Large intestine (tissue), 12 donors: ENCODE measurements at places on chromosomes 3 and 15. TPM values are rescaled to one million over a fixed set of nuclear protein-coding genes. Genes with fewer than 3 reads are reported as not detected.

DNA sequence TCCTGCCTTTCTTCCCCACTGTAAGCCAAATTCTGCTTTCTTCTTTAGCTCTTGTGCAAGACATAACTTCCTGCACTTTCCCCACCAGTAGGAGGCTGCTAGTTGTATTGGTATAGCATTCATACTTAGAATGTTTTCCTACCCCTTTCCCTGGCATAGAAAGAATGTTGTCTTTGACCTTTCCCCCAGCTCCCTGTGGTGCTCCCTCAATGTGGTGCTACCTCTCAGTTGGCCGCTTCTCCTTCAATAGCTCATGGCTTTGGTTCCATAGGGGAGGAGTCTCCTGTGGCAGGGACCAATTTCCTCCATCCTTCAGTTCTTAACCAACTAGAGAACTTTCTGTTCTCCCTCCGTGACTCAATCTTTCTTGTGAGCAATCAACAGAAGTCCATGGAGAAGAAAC is 67.5 kb upstream of the AKAP13 start:
- H3K27me3 ChIP-seq, result no peaks in the 10 kb centered on the region
- no peak overlapping the region for H3K27ac ChIP-seq
- H3K36me3 ChIP-seq, result no peaks in the 10 kb centered on the region

Gene CYP1A2
- polyA plus RNA-seq, result not detected

Gene TXNRD3
- 7.3 TPM for polyA plus RNA-seq

Gene SH3GL3
- 4.7 TPM for polyA plus RNA-seq

GRCh38 chr15:80825361-80826030 is 46.3 kb downstream of the CEMIP start:
- H3K27ac ChIP-seq, result no peak overlapping the region
- H3K36me3 ChIP-seq, result no peaks in the 10 kb centered on the region
- no peaks in the 10 kb centered on the region for H3K27me3 ChIP-seq

DNA sequence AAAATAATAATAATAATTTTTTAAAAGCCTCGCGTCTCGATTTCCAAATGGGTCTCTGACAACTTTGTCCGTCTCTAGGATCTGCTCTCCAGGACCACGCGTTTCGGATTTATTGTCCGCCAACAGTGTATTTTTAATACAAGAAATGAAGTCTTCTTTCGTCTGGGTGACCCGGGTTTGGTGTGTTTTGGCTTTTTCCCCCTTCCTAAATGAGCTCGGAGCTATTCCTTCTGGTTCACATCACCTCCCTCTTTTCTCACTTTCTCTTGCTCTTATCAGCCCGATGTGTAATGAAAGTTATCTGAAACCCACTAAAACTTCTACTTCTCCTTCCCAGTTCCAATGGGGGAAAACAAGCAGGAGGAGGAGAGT is 516.7 kb downstream of the MECOM start:
- H3K4me1 ChIP-seq, result peaks cover 22% of the 10 kb centered on the region
- peak; percentile 67 for DNase-seq
- H3K27ac ChIP-seq, result peak overlapping the region; percentile 18
- H3K4me3 ChIP-seq, result peak overlapping the region; percentile 56

- no peak overlapping the region for H3K27ac ChIP-seq
- H3K36me3 ChIP-seq, result peaks cover 21% of the 10 kb centered on the region
- H3K27me3 ChIP-seq, result no peaks in the 10 kb centered on the region
- DNase-seq, result no peak
These were observed 30.8 kb downstream of the CMSS1 start for GRCh38 chr3:99848433-99848832.

DNA sequence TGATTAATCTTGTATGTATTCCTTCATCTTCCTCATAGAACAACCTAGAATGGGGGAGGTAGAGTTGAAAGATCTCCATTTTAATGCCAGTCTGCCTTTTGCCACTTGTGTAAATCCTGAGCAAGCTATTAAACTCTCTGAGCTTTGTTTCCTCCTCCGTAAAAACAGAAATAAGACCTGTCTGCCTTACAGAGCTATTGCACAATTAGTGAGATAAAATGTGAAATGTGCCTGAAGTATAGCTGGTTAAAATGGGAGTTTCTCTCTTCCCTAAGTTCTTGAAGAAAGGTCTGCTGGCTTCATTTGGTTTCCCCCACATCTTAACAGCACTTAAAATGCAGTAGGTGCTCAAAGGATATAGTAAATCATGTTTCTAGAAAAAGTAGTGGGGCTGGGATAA is 19.0 kb downstream of the ALDH1A2 start:
- no peak overlapping the region for H3K27ac ChIP-seq
- no peak overlapping the region for H3K4me3 ChIP-seq
- no peak for DNase-seq
- H3K4me1 ChIP-seq, result no peaks in the 10 kb centered on the region

GRCh38 chr3:183967693-183968092 is 50.0 kb downstream of the ABCC5 start:
- H3K27ac ChIP-seq, result no peak overlapping the region
- H3K36me3 ChIP-seq, result peaks cover 22% of the 10 kb centered on the region
- DNase-seq, result peak; percentile 59
- no peak overlapping the region for H3K4me3 ChIP-seq
- H3K27me3 ChIP-seq, result no peaks in the 10 kb centered on the region

DNA sequence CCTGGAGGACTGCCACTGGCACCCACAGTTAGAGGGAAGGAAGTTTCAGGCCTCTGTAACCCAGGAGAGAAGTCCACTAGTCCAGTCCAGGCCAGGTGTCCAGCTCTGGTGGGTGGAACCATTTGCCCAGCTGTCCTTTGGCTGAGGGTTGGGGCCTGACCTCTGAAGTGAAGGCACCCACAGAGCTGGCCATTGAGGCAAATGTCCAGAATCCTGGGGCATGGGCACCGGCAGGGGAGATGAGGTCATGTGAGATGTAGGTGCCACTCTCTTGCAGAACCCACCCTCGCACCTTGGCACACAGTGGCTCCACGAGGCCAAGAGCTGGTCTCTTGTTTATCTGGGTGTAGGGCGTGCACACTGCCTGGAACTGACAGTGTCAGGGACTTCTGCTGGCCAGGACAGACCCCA is 162.8 kb downstream of the SMAD6 start:
- H3K4me3 ChIP-seq, result no peak overlapping the region
- DNase-seq, result no peak
- no peak overlapping the region for H3K27ac ChIP-seq
- no peaks in the 10 kb centered on the region for H3K36me3 ChIP-seq
- H3K27me3 ChIP-seq, result peaks cover 4% of the 10 kb centered on the region
- no peaks in the 10 kb centered on the region for H3K4me1 ChIP-seq

DNA sequence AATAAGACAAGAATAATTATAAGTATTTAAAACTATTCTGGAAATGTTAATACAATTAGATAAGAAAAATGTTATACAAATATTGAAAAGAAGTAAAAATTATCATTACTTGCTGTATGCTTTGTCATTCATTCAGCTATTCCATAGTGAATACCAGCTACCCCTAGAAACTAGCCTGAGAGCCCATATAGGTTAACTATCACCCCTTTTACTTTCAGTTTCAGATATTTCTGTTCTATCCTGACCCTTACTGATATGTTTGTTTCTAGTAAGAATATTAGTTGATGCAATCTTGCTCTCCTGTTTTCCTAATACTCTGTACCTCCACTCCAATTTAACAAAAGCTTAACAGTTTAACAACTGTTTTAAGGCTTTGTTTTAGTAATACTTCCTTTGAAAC is 31.6 kb downstream of the FAM227B start:
- no peak overlapping the region for H3K4me3 ChIP-seq
- H3K27ac ChIP-seq, result no peak overlapping the region
- no peaks in the 10 kb centered on the region for H3K4me1 ChIP-seq
- H3K36me3 ChIP-seq, result no peaks in the 10 kb centered on the region
- no peaks in the 10 kb centered on the region for H3K27me3 ChIP-seq

Gene CASR
- polyA plus RNA-seq, result 1.9 TPM

- H3K4me1 ChIP-seq, result peaks cover 20% of the 10 kb centered on the region
- H3K36me3 ChIP-seq, result no peaks in the 10 kb centered on the region
- peaks cover 9% of the 10 kb centered on the region for H3K27me3 ChIP-seq
- no peak for DNase-seq
- no peak overlapping the region for H3K27ac ChIP-seq
These were observed 36.3 kb upstream of the RAB6B start for GRCh38 chr3:133932009-133932408.

Gene IP6K1
- polyA plus RNA-seq, result 27.1 TPM

Gene ZIC1
- 0.01 TPM for polyA plus RNA-seq

DNA sequence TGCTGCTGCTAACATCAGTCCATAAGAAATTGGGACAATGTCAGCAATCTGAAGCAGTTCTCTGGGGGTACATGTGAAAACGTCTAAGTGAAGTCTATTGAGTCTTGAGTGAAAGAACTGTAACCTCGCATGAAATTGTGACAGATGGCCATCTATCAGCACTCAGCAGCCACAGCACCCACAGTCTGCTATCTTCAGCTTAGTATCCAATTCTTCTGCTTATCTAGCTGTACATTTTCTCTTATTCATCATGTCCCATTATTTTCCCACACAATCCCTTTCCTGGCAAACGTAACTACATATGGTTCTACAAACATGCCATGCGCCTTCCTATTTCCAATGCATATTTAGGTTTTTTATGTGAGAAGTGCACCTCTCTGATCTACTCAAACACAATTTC is 629.7 kb downstream of the NTRK3 start:
- H3K4me3 ChIP-seq, result no peak overlapping the region
- H3K27ac ChIP-seq, result no peak overlapping the region
- no peak for DNase-seq
- H3K36me3 ChIP-seq, result no peaks in the 10 kb centered on the region
- no peaks in the 10 kb centered on the region for H3K27me3 ChIP-seq

GRCh38 chr15:56038015-56038414 is 44.6 kb upstream of the NEDD4 start:
- H3K27ac ChIP-seq, result no peak overlapping the region
- DNase-seq, result no peak
- peaks cover 35% of the 10 kb centered on the region for H3K4me1 ChIP-seq

Gene TBC1D2B
- polyA plus RNA-seq, result 44.6 TPM

DNA sequence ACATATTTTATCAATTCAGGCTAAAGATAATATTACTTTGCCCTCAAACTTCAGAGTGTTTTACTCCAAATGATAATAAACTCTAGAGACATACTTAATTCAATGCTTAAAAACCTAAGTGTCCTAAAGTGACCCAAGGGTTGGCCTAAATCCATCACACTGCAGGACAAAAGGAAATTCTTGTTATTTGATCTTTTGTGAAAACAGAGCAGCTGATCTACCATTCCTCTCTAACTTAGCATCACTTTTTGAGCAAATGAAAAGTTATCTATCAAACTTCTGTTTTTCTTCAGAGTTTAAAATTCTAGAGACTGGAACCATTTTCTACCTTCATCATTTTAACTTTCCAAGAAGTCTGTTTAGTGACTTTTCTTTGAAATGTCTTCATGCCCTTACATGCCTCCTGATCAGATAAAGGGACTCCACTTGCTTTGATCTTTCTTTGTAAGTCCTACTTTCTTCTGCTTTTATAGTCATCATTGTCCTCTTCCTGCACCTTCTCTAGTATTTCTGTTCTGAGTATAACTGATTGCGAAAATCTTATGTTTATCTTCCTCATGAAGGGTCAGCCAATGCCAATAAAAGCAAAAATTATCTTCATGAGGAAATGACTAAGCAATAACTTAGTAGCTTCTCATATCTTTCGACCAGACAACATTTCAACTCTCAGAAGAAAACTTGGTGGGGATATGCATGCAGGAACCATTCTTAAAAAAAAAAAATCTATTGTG is 378.7 kb upstream of the TGFBR2 start:
- no peak overlapping the region for H3K4me3 ChIP-seq
- H3K4me1 ChIP-seq, result peaks cover 5% of the 10 kb centered on the region
- no peak overlapping the region for H3K27ac ChIP-seq
- no peaks in the 10 kb centered on the region for H3K36me3 ChIP-seq
- H3K27me3 ChIP-seq, result no peaks in the 10 kb centered on the region
- DNase-seq, result peak; percentile 61

Gene GABRR3
- not detected for polyA plus RNA-seq

Gene GOLGA8J
- polyA plus RNA-seq, result 0.19 TPM

DNA sequence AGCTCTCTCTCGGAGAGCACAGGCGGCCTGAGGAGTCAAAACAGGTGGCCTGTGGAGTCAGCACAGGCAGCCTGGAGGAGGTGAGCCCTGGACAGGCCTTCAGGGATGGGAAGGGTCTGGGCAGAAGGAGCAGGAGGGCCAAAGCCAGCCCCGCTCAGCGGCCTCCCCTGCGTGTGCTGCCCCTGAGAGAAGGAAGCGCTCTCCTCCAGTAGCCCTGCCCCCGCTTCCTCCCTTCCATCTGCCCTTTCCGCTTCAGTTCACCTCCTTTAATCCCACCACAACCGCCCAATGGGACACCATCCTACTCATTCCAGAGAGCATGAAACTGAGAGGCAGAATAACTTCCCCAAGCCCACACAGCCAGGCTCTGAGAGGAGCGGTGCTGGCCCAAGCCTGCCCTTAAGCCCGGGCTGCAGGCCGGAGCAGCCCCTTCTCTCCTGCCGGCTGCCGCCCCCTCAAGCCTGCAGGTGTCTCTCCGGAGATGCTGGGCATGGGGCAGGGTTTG is 3.2 kb upstream of the NR2E3 start:
- no peaks in the 10 kb centered on the region for H3K27me3 ChIP-seq
- no peaks in the 10 kb centered on the region for H3K36me3 ChIP-seq
- H3K4me1 ChIP-seq, result peaks cover 8% of the 10 kb centered on the region
- no peak for DNase-seq
- H3K27ac ChIP-seq, result no peak overlapping the region

DNA sequence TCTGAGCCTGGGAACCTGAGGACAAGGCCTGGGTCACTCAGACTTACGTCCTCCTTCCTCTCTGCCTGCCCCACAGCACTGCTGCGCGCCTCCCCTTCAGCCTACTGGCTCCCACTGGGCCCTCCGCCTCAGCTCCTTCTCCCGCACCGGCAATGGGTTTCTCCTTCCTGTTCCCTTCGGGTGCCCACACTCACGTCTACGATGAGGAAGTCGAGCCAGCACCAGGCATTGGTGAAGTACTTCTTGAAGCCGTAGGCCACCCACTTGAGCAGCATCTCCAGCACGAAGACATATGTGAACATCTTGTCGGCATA is 70.0 kb downstream of the EXOG start:
- H3K36me3 ChIP-seq, result no peaks in the 10 kb centered on the region
- DNase-seq, result no peak
- H3K4me1 ChIP-seq, result no peaks in the 10 kb centered on the region

Gene SERINC4
- polyA plus RNA-seq, result 0.42 TPM

DNA sequence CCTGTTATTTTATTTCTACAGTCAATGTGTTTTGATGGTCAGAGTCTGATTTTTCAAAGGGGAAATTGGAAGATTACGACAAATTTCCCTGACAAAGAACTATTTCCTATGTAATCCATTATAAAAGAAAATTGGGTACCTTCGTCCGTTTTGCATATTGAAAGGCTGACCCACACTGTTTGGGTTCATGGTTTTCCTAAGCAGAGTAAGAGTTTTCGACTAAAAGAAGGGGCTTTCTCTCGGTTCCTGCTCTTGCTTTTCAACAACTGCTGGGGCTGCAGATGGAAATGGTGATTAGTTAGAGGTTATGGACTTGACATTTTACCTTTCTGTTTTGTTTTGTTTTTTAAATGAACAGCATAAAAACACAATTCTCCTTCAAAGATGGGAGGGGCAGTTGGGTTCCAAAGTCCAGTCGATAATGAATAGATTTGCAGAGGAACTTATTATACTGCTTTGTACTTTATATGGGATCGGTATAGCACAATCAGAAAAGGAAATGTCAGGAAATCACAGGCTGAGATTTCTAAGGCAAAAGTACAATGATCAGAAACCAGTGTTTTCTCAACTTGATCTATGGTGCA is 978 bp downstream of the KCNMB2 start:
- H3K27ac ChIP-seq, result no peak overlapping the region
- no peak for DNase-seq
- H3K4me3 ChIP-seq, result peak overlapping the region; percentile 35
- peaks cover 3% of the 10 kb centered on the region for H3K4me1 ChIP-seq
- H3K27me3 ChIP-seq, result peaks cover 4% of the 10 kb centered on the region
